Stimulated activated CD4-positive, alpha-beta T cell treated with anti-CD3 and anti-CD28 coated beads, TNF-alpha, amount 100 ng/mL, for 48 hours (primary cell): ENCODE measurements at places on chromosomes 12 and 14.

DNA sequence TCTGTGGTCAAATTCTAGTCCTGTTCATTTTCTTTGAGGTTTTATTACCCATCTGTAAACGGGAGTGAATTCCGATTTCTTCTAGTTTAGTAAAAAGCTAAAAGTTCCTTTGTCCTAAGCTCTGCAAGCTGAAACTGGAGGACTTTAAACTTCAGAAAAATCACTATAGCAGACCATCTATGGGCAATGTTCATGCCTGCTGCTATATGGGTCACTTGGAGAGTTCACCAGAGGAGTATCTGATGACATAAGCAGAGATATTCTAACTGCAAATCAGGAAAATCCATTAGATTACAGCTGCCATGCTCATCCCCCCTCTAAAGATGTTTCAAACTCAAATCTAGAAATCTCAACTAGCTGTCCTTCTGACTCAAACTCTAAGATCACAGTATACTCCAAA is 193.0 kb upstream of the RTL1 start:
- DNase-seq: no peak

- DNase-seq: no peak
Observed at GRCh38 chr14:102351023-102351422, 11.7 kb downstream of the CINP start.

- DNase-seq: no peak
Observed at GRCh38 chr14:34733245-34733644, 18.9 kb upstream of the CFL2 start.

DNA sequence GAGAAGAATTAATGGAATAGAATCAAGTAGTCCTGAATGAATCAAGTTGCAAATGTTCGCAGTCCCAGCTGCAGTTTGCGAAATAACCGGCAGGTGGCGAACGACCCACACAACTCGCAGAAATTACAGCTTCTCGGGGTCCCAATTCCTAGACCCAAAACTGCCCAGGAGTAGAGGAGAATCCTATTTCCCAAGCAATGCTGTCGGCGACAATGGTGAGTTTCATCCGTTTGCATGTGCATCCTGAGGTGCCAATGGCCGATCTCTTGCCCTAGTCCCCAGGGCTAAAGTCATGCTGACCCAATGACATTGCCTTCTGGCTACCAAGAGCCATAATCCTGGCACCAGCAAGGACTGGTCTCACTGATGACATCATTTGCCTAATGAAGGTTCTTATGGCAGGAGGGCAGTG is 8.5 kb upstream of the ASCL1 start:
- peak; percentile 18 for DNase-seq

- DNase-seq: no peak
Observed at GRCh38 chr14:23555533-23555881, 564 bp upstream of the THTPA start.

DNA sequence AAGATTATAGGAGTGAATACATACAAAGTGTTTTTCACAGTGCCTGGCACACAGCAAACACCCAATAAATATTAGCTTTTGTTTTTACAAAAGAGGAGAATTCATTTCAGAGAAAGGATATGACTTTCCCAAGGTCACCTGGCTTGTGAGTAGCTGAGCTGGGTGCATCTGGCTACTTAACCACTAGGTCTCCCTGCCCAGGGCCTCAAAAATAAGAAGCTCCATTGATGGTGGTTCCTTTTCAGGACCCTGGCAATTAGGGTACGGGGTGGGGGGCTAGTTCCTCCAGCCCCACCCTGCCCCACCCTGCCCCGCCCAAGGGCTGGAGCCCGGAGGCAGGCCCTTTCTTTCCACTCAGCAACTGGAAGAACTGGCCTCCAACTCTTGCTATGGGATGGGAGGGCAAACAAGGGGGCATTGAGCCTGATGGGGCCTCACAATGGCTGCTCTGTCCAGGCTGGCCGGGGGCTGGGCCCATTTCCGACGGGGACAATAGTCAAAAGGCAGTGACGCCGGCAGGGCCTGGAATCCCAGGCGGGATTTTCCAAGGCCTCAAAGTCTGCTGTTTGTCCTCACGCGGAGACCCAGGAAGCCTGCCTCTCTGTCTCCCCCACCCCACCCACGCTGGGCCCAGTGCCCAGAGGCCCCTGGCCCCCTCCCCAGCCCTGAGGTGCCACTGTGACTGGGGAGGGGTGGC is 8.2 kb upstream of the ATG101 start:
- DNase-seq: no peak

GRCh38 chr12:132596016-132596415 is 14.4 kb downstream of the LRCOL1 start:
- no peak for DNase-seq

GRCh38 chr12:21940549-21941505 is at the start of gene ABCC9:
Gene ABCC9, minus strand, starts transcription at chr12:21941426. Its CDS starts 4,752 bp downstream, at chr12:21936674.
- no peak for DNase-seq

- no peak for DNase-seq
Observed at GRCh38 chr14:75213172-75213571, 36.8 kb upstream of the TMED10 start.

DNA sequence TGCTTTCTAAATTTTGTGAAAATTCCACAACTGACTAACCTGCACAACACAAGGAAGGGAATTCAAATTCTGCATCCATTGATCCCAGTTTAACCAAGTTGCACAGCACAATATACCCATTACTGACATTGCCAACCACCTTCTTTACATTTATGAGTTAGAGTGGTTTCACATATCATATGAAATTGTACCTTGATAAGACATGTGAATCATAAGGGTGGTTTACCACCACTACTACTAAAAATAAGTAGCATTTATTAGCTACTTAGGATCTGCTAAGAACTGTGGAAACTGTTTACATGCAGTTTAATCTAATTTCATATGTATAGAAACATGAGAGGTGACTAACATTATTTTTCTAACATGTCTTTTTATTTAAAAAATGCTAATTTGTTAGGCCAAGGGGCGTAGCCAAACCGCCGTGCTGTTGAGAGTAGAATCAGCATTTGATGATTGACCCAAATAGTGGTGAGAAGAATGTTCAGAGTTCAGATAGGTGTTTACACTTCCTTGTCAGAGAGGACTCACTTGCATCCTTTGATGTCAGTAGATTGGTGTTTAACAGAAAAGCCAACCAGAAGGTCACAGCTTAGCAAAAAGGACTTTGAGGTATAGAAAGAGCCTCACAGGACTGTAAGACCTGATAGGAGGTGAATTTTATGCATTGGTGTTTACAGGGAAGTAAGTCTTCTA is 56.2 kb downstream of the LRFN5 start:
- DNase-seq: no peak
